ENCODE measurements at places on chromosomes 5 and 9.
A peak's percentile ranks its signal among the peaks of the same experiment; 100 is the strongest.

DNA sequence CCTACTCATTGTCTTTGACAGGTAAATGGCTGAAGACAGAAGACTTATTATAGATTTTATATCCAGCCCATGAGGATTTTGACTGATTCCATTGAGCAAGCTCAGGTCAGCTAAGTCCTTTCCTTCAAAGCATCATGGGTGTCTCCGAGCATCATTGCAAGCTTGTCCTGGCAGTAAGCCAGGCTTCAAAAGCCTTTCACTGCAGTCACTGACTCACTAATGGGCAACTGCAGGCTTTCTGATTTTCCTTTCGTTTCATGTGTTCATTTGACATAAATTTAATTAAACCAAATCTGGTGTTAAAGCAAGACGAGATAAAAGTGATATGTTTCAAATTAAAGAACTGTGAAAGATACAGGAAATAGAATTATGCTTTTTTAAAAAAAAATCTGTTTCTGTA lies 426.2 kb downstream of the ANXA1 start:
- DNase-seq, result peak; percentile 23

GRCh38 chr5:142959683-142960657 lies 189.8 kb downstream of the ARHGAP26 start:
- DNase-seq, result peak; percentile 62

DNA sequence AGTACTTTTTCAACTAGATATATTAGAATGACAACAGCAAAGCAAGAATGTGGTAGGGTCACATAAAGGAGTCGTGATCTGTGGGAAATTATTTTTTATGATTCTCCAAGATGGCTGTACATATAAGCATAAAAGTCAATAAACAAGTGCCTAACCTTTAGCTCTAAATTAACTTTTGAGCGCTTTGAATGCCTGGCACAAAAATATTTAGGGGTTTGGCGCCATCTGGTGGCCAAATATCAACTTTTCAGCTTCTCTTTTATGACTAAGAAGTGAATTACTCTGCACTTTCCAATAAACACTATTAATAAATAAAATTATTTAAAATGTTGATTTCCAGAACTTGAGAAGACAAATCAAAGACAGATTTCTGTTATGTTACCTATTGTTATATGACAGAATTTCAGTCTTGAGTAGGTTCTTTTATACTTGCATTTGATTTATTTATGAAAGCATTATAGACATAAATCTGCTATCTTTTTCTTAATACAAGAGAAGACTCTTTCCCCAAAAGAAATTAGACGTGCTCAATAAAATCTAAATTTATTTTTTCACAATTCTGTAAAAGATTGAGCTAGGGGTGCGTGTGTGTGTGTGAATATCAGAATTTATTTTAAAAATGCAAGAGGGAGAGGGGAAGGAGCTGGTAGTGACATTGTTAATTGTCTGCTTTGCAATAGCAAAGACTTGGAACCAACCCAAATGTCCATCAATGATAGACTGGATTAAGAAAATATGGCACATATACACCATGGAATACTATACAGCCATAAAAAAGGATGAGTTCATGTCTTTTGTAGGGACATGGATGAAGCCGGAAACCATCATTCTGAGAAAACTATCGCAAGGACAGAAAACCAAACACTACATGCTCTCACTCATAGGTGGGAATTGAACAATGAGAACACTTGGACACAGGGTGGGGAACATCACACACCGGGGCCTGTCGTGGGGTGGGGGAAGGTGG lies 36.7 kb upstream of the ARRDC3 start:
- peak; percentile 41 for DNase-seq

DNA sequence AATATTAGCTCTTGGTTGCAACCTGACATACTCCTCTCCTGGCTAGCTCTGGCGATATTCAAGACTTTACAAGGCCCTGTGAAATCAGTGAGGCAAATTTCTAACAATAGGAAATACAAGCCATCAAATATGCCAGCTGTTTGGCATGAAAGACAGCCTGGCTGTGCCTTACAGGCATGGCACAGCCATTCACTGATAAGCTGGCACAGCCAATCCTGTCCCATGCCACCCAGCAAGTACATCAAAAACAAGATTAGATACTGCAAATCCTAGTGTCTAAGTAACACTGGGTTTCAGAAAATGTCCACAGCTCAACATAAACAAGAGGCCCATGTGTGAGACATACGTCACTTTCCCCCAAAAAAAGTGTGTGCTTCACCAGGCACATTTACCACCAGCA lies 1045.8 kb upstream of the DMAC1 start:
- DNase-seq, result no peak

GRCh38 chr5:2801577-2802525 lies 50.4 kb upstream of the IRX2 start:
- no peak for DNase-seq

- DNase-seq, result peak; percentile 50
Measured at GRCh38 chr5:148825716-148826052, 727 bp upstream of the ADRB2 start.

GRCh38 chr5:77630114-77630680 lies 8.3 kb downstream of the OTP start:
- peak; percentile 85 for DNase-seq

DNA sequence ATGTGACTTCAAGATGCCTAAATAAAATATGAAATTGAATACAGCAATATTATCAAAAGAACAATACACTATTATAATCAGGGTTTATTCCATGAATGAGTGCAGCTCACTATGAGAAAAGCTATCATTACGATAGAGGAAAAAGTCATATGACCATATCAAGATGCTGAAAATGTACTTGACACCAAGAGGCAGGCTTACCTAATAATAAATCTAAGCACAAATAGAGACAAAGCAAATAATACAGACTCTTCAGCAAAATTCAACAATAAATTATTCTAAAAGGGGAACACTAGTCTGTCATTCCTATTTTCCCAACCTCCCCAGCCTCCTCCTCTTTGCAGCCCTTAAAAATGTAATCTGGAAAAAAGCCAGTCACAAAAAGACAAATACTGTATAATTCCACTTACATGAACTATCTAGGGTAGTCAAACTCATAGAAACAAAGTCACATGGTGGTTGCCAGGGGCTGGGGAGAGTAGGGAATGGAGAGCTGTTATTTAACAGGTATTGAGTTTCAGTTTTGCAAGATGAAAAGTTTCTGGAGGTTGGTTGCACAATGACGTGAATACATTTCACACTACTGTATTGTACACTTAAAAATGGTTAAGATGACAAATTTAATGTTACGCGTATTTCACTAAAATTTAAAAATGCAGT lies 148.4 kb downstream of the NFIB start:
- no peak for DNase-seq

GRCh38 chr5:137342764-137343163 lies 156.4 kb downstream of the SPOCK1 start:
- DNase-seq, result peak; percentile 9

GRCh38 chr5:109455598-109456096 lies 45.9 kb upstream of the PJA2 start:
- peak; percentile 98 for DNase-seq

DNA sequence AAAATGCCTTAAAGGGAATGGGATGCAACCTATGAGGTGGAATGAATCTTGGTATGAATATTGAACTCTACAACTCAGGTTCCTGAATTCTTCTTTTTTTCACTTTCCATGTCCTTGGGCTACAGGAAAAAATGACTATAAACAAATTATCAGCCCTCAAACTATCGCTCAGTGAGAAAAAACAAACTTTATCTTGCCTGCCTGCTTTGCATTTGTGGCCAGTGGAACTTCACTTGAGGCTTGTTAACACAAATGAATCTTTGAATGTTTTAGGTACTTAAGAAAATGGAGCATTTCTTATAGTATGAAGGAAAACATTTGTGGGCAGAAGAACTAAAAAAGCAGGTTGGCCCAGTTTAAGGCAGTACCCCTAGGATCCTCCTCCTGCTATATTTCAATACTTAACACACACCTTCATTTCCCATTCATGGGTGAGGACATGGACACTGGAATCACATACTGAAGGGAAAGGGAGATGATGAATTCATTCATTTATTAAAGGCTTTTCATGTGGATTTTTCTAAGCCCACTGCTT lies 34.1 kb downstream of the ELOVL7 start:
- DNase-seq, result no peak

DNA sequence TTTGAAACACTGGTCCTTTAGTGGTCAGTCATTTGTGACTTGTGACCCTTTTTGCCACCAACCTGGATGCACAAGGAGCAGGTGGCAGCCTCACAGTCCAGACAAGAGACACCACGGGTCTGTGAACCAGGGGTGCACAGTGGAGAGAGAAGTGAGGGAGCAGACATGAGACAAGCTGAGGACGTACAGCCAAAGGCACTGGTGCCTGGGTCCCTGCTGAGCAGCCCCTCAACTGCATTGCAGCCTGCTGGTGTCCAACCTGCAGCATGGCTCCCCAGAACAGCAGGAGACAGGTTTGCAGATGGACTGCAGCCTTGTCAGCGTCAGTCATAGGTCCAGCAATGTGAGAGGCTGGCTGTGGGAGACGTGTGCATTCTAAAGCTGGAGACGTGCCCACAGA lies 124.2 kb upstream of the FSTL4 start:
- no peak for DNase-seq

GRCh38 chr5:107806705-107807104 lies 136.0 kb upstream of the EFNA5 start:
- DNase-seq, result peak; percentile 68

DNA sequence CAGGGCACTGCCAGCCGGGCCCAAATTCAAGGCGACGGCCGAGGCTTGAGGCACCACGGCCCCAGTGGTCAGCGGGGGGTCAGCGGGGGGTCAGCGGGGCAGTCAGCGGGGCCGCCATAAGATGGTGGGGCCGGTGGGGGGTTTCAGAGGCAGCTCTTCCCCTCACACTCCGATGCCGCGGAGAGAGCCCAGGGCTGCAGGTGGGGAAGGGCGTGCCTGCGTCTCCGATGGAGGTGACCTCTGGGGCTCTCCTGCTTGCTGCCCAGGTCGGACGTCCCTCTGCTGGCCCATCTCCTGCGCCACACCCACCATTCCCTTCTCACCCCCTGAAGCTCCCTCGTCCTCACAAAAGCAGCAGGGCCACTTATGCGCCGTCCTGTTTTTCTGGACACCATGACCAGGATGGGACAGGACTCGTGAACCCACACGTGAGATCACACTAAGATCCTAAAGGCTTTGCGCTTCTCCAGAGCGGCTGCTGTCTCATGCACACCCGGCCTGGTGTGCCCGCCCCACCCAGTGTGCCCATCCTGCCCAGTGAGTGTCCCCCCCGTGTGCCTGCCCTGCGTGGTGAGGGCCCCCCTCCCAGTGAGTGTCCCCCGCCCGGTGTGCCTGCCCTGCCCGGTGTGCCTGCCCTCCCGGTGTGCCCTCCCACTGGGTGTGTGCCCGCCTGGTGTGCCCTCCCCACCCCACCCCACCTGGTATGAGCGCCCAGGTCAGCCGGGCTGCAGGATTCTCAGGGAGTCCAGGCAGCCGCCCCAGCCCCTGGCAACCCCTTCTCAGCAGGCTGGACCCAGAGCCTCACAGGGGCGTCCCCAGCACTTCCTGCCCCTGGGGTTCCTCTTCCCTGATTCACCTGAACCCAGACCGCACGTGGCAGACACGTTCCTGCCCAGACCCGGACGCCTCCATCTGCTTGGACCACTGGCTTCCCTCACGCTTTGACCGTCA lies 48.7 kb upstream of the NKD2 start:
- DNase-seq, result no peak

DNA sequence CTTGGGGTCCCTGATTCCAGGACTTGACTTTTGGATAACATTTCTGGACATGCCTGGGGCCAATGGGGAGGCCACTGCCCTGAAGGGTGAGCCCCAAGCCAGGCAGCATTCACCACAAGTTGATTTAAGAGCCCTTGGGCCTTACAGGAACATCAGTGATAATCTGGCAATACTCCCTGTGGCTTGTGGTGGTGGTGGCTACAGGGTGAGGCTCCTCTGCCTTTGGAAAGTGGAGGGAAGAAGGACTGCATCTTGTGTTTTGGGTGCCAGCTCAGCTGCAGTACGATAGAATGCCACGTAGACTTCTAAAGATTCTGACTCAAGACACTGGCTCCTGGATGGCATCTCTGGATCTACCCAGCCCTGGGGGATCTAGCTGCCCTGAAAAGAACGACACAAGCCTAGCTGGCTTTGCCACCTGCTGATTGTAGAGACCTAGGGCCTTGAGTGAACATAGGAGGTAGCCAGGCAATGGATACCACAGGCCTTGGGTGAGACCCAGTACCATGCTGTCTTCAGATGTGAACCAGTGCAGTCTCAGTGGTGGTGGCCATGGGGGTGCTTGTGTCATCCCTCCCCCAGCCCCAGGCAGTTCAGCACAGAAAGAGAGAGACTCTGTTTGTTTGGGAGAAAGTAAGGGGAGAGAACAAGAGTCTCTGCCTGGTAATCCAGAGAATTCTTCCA lies 79.0 kb upstream of the DAP start:
- no peak for DNase-seq

DNA sequence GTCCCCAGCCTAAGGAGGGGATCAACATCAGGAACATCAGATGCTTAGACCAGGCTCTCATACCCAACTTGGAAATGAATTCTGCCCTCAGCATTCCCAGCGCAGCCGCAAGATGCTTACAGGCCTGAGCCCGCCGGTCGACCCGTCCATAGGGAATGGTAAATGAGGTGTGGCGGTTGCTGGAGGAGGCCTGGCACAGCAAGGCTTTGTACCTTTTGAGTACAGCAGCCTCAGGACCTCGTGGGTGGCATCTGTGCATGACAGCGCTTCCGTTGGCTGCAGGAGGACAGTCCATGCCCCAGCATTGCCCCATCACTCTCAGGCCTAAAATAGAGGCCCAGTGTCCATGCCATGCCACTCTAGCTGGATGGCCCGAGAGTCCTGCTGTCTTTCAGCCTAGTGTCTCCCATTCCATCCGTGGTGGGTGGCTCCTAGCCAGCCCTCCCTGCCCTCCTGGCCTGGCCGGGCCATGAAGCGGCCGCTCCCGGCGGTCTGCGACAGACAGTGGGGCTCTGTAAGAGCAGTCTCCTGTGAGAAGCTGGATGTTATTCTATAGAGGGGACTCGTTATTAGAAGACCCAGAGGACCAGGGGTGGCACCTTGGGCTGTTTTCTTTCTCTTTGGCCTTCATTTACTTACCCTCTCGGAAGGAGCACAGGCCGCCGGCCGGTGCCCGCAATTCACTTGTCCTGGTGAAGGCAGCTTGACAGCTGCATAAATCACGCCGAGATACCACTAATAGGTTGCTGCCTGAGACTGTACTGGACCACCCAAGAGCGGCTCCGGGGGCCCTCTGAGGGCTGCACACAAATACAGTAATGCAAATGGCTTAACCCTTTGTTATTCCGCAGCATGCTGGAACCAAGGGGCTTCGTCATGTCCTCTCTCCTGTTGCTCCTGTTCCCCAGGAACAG lies 223.5 kb upstream of the TUT7 start:
- DNase-seq, result no peak
